ENCODE measurements at places on chromosomes 2 and 18. TPM values are rescaled to one million over a fixed set of nuclear protein-coding genes. Genes with fewer than 3 reads are reported as not detected.

TMEM178A gene
- 4.3 TPM for total RNA-seq

DES gene
- total RNA-seq = 13,654 TPM

XDH gene
- not detected for total RNA-seq

POTEJ gene
- not detected for total RNA-seq

- DNase-seq = no peak
Observed at GRCh38 chr2:150916467-150917396, 344.9 kb downstream of the RBM43 start.

DNA sequence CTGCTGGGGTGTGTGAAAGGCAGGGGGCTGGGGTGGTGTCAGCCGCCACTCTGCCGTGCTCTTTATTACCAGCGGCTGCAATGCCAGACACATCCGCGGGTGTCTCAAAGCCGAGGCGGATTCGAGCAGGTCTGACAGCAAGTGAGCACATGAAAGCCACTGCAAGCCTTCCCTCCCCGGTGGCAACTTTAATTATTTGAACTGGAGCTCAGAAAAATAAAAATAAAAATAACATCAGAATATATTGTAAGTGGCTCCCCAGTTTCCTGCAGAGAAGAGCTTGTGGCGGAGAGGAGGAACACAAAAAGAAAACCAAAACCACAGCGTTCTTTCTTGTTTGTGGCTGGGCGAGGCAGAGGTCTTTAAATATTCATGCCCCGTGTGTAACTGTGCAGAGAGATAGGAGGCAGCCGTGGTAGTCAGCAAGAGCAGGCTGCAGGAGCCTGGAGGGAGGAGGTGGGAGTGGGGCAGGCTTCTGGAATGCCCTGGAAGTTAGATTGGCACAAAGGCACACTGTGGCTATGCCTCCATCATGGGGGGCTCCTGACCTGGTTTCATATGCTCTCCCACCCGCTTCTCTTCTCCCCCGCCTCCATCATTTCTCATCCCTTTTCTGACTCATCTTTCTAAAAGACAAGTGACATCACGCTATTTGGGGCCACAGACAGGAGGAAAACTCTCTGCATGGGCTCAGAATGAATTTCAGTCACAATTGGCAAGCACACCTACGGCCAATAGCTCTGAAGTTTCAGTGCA lies 199.8 kb downstream of the CLIP4 start:
- peak; percentile 61 for DNase-seq

DNA sequence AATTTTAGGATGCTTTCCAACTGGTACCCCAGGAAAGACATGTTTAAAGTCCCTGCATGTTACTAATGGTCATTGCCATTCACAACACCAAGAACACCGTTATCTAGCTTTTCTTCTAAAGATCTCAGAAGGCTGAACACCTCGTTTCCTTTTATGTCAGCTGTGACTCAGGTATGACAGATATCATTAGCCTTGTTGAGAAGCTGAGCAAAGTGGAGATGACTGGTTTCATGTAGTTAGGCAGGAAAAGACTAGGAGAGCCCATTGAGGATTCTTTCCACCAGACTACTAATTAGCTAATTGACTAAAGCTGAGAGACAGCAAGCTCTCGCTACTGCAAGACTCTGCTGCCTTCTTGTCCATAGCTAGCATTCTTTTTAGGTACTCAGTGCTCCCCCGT lies 32.0 kb upstream of the ARL5A start:
- DNase-seq = no peak

GRCh38 chr2:79734518-79734917 lies 221.7 kb downstream of the CTNNA2 start:
- DNase-seq = no peak

DNA sequence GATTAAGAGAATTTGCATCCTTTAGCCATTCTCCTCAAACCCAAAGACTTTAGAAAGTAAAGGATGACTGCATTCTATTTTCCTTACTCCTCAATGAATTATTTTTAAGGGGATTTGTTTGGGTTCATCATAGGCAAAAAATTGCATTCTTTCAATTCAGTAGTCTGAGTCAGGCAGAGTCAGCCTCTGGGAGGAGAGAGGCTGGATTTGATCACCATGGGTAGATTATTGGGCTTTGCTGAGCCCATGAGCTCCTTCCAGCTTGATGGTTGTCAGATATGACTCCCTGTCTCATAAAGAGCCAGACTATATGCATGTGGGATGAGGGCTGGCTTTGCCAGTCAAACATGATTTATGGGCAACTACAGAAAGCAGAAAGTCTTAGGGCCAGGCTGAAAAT lies 101.2 kb downstream of the KCNS3 start:
- no peak for DNase-seq

DNA sequence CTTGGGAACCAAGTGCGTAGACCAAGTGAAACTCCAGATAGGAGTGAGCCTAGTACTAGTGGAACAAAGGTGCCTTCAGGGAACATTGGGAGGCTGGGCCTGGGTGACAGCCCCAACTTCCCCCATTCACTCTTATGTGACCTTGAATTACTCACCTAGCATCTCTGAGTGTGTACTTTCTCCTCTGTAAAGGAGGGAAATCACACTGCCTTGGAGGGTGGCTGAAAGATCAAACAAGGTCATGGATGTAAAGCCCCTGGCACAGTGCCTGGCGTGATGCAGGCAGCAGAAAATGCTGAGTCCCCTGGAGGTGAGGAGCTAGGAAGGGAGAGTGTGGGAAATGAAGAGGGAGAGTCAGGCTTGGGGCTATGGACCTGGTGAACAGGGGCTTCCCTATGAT lies 45.9 kb downstream of the MARCO start:
- DNase-seq = no peak

DNA sequence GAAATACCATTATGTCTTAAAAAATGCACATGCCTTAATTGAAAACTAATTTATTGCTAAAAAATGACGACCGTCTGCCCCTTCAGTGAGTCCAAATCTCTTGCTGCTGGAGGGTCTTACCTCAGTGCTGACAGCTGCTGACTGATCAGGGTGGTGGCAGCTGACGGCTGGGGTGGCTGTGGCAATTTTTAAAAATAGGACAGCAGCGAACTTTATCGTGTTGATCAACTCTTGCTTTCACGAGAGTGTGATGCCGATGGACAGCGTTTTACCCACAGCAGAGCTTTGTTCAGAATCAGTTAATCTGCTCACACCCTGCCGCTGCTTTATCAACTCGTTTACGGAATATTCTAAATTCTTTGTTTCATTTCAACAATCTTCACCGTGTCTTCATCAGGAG lies 21.2 kb upstream of the CTDP1 start:
- no peak for DNase-seq

- DNase-seq = peak; percentile 82
Observed at GRCh38 chr2:1675633-1676032, 68.7 kb downstream of the PXDN start.

DNA sequence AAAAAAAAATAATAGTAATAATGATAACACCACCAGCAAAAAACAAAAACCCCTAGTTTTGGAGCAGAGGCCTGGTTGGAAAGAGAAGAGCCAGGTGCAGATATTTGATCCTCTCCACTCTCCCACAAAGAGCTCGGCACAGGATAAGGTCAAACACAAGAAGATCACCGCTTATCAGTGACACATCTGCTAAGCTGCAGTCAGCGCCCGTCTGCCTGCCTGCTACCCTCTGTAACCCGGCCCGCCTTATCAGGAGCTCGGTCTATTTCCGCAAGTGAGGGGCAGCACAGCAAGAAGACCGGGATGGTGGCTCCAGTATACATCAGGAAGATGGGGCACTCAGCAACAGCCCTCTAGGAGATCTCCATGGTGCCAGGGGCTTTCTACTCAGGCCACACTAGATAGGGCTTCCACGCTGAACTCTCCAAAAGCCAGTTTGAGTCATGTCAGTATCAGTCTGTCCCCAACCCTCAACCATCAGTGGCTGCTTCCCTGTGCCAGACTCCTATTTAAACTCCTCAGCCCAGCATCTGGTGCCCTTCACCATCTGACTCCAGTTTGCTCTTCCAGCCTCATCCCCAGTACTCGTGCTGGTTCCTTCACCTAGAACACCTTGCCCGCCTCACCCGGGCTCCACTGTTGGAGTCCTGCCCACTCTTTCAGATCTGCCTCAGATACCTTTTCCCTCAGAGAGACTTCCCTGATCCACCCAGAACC lies 67.3 kb upstream of the PPP1CB start:
- no peak for DNase-seq

DNA sequence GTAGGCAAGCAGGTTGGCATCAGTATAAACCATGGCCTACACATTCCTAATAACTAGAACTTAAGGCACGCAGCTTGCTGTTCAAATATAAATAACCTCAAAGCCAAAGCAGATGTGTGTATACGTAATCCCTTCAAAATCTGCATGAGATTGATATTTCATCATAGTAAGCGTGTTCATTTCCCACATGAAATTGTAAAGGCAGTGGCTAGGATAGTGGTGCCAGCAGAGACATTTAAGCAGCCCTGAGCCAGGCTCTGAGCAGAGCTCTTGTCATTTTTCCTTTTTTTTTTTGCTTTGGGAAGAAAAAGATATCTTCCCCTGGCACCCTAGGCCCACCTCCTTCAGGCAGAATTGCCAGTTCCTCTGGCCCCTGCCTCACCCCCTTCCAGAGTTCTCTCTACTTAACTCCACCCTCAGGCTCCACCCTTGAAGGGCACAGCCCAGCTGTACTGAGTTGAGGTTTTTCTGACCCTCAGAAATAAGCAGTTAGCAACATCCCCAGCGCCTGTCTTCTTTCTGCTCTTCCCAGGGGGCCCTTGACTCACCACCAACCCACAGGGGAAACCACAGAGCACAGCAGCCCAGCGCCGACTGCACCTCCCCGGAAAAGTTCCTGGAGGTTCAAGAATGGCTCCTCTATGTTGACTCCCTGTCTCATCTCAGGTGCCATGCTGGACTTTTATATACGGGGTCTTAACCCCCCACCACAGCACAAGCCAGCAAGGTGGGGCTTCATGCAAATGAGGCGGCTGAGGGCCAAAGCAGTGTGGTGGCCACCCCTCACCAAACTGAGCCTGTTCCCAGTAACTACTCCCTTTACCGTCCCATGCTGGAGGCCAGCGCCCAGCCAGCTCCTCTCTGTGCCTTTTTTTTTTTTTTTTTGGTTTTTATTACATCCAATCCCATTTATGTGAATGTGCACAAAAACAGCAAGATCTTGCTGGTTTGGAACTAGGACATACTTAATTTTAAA lies 84.7 kb downstream of the EHD3 start:
- DNase-seq = peak; percentile 57

- no peak for DNase-seq
Observed at GRCh38 chr2:120904830-120905234, 169.2 kb downstream of the GLI2 start.

- no peak for DNase-seq
Observed at GRCh38 chr2:3285901-3286645, 91.5 kb downstream of the EIPR1 start.

GRCh38 chr2:201758873-201759272 lies 21.9 kb downstream of the ALS2 start:
- DNase-seq = no peak

DNA sequence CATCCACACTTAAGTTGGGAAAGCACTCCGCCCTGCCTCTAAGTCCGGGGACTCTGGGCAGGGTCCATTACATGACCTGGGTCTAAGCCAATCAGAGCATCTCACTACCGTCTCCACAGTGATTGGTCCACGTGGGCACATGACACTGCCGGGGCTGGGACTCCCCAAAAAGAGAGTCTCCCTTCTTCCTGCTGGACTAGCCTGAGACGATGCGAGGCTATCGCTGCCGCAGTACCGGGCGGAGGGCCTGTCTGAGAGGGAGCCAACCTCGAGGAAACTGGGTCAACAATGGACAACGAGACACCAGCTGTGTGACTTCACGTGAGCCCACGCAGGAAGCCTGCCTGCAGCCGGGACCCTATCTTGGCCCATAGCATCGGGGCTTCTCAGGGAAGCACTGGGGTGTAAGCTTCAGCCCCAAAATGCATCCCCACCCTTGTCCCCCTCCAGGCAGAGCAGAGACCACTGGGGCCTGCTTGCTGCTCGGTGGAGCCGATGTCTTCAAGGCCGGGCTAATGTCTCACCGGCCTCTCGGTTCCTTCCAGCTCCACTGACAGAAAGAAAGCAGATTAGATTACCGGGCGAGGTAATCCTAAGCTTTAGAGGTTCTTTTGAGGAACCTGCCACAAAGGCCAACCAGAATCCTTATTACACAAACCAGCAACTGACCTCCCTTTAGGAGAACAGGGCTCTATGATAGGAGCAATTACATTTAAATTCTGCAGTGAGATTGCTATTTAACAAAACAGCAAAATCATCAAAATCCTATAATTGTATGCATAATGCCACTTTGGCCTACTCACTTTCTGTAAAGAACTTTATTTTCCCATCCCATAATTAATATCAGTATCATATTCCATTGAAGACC lies 21.3 kb upstream of the COPS8 start:
- DNase-seq = no peak

GRCh38 chr2:177501186-177501585 lies 108.6 kb downstream of the AGPS start:
- no peak for DNase-seq

GRCh38 chr2:232238108-232238507 lies 140.4 kb upstream of the ALPP start:
- DNase-seq = no peak

DNA sequence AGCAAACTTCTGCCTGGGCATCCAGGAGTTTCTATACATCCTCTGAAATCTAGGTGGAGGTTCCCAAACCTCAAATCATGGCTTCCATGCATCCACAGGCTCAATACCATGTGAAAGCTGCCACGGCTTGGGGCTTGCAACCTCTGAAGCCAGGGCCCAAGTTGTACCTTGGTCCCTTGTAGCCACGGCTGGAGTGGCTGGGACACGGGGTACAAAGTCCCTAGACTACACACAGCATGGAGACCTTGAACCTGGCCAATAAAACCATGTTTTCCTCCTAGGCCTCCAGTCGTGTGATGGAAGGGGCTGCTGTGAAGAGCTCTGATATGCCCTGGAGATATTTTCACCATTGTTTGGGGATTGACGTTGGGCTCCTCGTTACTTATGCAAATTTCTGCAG lies 43.4 kb upstream of the GALNT13 start:
- no peak for DNase-seq

DNA sequence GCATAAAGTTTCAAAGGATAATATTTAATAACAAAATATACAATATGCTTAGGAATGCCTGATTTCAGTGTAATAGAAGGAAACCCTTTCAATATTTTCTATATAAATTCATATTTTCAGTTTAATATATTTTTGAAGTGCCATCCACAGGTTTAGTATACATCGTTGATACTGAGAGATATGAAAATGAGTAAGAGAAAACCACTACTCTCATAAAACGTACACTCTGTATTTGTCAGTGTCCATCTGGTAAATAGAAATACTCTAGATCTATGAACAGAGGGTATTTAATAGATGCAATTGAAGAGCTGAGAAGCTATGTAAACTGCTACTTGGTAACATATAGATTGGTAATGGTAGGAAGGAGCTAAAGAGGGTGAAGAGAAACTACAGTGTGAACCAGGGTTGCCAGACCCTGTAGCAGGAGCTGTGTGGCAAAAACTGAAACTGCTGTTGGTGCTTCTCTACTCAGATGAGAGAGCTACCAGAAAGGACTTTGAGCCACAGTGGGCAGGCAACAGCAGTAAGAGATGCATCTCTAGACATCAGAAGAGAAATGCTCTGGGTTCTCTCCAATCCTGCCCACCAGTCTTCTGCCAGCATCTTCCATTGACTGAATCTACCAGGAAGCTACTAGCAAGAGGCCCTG lies 187.4 kb downstream of the CCDC102B start:
- no peak for DNase-seq

Data from right atrium auricular region (tissue), 2 donors.